ENCODE measurements at places on chromosomes 6 and 20. TPM values are rescaled to one million over a fixed set of nuclear protein-coding genes. Genes with fewer than 3 reads are reported as not detected.
A peak's percentile ranks its signal among the peaks of the same experiment; 100 is the strongest.

GRCh38 chr6:11732036-11732631, 46.5 kb downstream of the ADTRP start:
- peak; percentile 23 for DNase-seq

- no peak for DNase-seq
Measured at GRCh38 chr6:98486057-98486456, 348.3 kb upstream of the POU3F2 start.

- no peak for DNase-seq
Measured at GRCh38 chr6:87504441-87504840, 31.7 kb downstream of the SLC35A1 start.

DNA sequence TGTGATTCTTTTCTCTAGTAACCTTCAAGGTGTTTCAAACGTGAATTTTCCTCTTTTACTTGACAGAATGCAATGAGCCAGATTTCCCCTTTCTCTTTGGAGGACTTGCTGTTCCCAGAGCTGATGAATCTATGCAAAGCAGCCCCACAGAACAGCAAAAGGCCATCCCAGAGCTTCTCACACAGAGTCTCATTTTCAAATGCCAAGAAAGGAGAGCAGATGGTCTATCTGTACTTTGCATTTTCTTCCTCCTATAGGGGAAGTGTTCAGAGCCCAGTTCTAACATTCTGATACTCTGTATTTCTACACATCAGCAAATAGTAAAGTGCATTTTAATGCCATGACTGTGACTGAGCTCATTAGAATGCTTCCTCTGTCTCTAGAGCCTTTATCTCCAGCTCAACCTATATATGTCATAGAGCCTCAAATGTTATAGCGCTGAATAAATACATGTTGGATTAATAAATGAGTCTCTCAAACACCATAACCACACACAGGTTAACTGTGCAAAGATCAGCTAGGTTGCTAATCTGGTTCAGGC, 81.8 kb upstream of the EYA4 start:
- DNase-seq = no peak

DNA sequence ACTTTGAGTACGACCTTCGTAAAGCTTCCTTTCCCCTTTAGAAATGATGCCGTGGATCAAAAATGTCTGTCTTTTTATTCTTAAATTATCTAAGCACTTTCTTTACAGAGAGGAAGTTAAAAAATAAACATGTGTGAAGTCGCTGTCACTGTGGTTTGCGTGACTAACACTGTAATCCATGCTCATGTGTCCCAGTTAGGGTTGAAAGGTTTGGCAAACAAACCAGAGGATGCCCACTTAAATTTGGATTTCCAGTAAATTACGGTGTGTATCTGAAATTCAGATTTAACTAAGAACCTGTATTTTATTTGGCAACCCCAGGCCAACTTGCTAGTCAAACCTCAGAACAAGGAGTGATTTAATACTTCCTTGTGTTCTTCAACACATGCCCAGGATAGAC, 21.1 kb downstream of the HLA-DRB1 start:
- DNase-seq = no peak

GRCh38 chr20:46396052-46396740, 10.2 kb downstream of the ELMO2 start:
- DNase-seq = no peak

GRCh38 chr20:58993332-58994248, 12.5 kb downstream of the NELFCD start:
- DNase-seq = no peak

DNA sequence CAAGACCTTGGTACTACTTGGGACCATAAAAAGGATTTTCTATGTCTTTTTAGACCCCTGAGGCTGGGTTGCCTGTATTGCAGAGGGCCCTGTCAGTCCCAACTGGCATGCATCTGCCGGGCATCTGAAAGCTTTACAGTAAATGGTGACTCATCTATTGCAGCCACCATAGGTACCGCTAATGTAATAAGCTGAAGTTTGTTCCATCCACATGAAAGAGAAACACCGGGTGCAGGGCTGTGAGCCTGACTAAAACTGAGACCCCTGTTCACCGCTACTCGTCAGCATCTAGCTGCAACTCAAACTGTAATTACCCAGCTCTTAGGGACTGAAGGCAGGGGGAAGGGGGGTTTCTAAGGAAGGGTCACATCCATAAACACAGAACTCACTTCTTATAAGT, 49.5 kb downstream of the TRERF1 start:
- DNase-seq = peak; percentile 44

GRCh38 chr6:147154454-147154853, 49.8 kb upstream of the STXBP5 start:
- no peak for DNase-seq

- DNase-seq = no peak
Measured at GRCh38 chr6:107793191-107793590, 30.9 kb downstream of the SCML4 start.

DNA sequence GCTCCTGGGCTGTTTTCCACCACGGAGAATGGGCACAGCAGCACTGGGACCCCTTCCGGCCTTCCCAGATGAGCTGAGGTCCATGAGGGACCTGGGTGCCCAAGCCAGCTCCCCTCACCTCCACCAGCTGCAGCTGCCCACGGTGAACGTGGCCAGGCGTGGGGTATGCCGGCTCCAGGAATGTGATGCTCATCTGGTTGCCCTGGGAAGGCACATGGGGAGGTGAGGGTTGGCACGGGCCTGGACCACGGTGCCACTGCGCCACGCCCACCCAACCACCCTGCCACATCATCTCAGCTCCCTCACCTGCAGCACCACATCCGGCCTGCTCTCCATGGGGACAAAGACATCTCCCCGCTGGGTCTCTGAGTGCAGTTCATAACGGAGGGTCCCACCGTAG, 23.8 kb downstream of the ADRM1 start:
- no peak for DNase-seq

DNA sequence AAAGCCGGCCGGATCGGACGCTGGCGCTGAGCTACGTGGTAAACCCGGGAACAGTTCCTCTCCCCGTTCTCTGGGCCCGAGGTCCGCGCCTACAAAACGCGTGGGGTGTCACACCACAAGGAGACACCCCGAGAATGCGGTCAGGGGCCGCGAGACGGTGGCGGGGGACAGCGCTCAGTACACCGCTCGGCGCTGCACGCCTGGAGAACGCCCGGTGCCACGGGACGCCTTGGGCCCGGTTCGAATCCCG, 670 bp downstream of the NCOA5 start:
- no peak for DNase-seq

SPTLC3 gene
- total RNA-seq = 1.1 TPM

CAP2 gene
- total RNA-seq = not detected

GFRA4 gene
- not detected for total RNA-seq

TINAG gene
- total RNA-seq = not detected

Data from activated CD4-positive, alpha-beta T cell treated with anti-CD3 and anti-CD28 coated beads, Interleukin-2, amount 10 ng/mL, durations not matched to agents 7 days and 5 days (primary cell).